Activated CD8-positive, alpha-beta memory T cell treated with anti-CD3 and anti-CD28 coated beads for 24 hours (primary cell): ENCODE measurements at places on chromosomes 16 and 17.

DNA sequence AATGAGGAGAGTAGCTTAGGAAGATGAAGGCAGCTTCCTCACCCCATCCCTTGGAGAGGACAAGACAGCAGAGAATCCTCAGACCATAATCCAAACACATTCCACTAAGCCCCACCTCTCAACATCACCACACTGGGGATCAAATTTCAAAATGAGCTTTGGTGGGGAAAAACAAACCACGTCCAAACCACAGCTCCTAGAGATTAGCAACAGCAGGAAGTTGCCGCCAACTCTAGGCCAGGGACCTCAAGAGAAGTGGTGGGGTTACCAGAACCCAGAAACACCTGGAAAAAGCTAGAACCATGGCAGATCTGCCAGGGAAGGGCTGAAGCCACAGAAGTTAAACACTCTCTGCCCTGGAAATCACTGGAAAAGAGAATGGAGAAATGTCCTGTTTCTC lies 571.6 kb downstream of the HS3ST4 start:
- no peak for DNase-seq

DNA sequence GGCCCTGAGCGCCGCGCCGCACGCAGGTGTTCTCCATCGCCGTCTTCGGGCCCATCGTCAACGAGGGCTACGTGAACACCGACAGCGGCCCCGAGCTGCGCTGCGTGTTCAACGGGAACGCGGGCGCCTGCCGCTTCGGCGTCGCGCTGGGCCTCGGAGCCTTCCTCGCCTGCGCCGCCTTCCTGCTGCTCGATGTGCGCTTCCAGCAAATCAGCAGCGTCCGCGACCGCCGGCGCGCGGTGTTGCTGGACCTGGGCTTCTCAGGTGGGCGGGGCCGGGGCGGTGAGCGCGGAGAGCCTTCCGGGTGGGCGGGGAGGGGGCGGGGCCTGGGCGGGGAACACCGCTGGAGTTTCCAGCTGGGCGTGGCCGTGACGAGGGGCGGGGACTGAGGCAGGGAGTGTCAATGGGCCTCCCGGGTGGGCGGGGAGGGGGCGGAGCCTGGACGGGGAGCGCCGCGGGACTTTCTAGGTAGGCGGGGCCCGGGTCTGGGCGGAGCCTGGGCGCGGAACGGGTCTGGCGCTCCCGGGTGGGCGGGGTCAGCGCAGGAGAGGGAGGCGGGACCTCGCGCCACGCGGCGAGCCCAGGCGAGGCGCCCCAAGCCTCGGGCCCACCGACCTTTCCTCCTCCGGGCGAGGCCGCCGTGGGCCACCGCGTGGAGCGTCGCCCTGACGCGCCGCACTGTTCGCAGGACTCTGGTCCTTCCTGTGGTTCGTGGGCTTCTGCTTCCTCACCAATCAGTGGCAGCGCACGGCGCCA lies 2.4 kb downstream of the SYNGR3 start:
- DNase-seq, result peak; percentile 99

- DNase-seq, result no peak
These were observed 30.8 kb downstream of the VWA3A start for GRCh38 chr16:22123146-22123545.

- DNase-seq, result no peak
These were observed 51.6 kb downstream of the ACTG1 start for GRCh38 chr17:81460856-81461460.

DNA sequence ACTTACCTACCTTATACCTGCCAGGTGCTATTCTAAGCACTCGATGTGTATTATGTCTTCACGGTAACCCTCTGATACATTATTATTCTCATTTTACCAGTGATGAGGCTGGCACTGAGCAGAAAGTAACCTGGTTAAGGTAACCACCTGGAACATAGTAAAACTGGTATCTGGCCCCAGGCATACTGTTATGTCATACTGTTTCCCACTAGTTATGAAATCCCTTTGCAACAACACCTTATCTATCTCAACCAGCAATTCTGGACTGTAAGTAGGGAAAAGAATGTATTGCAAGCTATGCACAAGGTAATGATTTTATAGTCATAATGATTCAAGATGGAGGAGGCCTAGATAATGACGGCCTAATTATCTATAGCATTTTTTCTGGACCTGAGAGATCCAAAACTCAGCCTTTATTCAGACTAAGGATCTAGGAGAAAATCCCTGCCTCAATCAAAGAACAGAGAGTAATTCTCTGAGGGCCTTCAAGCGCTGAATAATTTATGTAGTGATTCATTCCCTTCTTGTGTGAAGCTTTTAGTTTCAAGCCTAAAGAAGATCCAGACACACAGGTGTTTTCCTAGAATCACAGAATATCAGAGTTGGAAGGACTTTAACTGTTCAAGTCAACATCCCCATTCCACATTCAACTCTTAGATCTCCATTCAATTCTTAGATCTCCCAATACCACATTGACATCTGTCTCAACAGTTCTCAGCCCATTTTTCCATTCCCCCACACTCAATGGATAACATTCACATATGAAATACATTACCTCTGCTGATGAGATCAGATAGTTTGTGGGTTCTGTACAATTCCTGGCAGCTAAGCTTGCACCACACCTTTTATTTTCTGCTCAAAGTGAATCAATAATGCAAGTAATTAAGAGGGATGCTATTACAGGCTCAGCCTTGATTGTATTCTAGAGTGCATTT lies 14.9 kb upstream of the MMD start:
- DNase-seq, result no peak

- DNase-seq, result no peak
These were observed 4.4 kb upstream of the TMEM204 start for GRCh38 chr16:1528921-1529537.

DNA sequence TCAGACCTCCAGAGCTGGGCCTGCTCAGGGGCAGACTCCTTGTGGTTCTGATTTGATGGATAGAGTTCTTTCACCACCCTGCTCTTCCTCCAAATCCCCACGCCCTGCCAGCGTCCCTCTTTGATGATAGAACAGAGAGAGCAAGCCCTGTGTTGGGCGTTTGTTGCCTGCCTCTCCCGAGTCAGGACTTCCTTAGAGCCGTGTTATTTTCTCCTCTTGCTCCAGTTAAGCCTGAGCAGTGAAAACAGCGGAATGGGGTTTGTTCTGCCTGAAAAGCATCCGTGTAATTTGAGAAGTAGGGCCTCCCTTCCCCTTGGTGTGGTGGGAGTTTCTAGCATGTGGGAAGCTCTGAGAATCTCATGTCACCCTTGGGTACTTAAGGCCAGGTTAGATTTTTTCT lies 22.1 kb downstream of the TMEM94 start:
- DNase-seq, result no peak

DNA sequence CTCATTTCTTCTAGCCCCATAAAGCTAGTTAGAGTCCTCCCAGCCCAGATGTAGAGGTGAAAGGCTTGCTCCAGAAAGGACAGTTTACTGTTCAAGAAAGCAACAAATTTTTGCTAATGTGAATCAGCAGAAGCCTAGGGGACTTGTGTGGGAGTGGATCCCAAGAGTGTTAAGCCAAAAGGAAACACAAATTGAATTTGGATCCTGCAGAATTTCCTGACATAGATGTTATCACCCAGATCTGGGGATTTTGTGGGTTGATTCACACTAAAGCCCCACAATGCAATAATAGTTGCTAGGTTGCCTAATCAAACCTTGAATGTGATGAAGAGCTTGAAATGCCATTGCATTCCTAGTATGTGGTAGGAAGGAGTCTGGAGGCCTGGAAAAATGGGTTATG lies 135.2 kb upstream of the HS3ST3A1 start:
- DNase-seq, result no peak

DNA sequence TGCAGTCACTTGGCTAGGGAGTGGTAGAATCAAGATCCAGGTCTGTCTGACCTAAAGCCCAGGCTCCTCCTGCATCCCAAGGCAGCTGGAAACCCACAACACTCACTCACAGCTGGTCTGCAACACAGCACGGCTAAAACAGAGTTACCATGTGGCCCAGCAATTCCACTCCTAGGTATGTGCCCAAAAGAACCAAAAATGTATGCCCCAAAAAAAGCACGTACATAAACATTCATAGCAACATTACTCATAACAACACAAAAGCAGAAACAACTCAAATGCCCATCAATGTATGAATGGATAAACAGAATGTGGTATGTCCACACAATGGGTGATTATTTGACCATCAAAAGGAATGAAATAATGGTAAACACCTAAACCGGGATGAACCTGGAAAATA lies 8.9 kb downstream of the TVP23A start:
- DNase-seq, result no peak

GRCh38 chr16:80457871-80458270 lies 82.9 kb upstream of the DYNLRB2 start:
- no peak for DNase-seq

DNA sequence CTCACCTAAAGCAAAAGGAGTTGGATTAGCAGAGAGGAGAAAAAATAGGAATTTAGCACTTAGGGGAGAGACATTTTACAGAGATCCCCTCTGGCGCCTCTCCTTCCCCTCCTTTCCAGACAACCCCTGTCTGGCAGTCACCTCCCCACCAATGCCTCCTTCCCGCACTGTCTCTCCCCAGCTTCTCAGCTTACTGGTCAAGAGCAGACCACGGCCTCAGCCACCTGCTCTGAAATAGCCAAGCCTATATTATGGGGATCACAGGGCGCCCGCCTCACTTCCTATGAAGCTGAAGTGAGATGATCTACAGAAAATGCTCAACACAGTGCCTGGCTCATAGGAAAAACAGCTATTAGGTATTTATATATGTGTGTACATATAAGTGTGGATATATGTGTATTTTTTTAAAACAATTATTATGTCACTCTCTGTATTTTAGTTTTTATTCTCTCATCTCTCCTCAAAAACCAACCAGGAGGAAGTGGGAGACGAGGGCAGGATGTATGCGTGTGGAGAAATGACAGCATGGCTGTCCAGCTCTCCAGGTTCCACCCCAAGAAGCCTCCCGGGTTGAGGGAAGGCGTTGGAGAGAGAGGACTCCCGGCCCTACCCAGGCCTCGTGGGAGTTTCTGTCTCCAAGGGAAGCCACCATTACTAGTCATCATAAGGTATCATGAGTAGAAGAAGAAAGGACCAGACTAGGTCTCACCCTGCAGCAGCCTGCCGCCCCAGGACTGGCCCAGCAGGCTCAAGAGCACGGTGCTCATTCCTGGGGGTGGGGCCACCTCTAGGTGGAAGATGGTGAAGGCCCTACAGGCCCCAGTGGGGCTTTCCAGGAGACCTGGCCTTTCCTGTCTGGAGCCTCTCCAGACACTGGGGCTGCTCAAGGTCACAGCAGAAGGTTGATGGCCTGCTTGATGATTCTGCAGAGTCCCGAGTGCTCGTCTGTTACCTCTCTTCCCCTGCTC lies 27.2 kb downstream of the MAP3K14 start:
- no peak for DNase-seq

- no peak for DNase-seq
These were observed 71.3 kb downstream of the MYH11 start for GRCh38 chr16:15785386-15786059.

- DNase-seq, result peak; percentile 70
These were observed 9.5 kb upstream of the TCF25 start for GRCh38 chr16:89863741-89864526.

GRCh38 chr16:3020247-3020603 lies at the start of gene TNFRSF12A:
Gene TNFRSF12A (plus strand): TSS chr16:3020368. CDS start chr16:3020398, 30 bp downstream.
- DNase-seq, result peak; percentile 86

DNA sequence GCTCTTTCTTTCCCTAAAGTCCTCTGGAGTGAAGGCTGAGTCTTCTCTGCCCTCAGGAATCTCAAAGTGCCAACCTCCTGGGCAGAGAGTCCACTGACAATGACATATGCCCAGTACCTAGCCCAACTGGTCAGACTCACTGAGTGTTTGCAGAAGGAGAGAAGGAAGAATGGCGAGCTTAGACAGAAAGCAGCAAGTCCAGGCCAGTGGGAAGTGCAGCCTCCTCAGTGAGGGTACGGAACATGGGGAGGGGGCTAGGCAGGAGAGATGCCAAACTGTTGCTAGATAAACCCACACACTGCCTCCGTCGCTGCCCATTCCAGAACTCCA lies 678 bp downstream of the EXOC7 start:
- no peak for DNase-seq

DNA sequence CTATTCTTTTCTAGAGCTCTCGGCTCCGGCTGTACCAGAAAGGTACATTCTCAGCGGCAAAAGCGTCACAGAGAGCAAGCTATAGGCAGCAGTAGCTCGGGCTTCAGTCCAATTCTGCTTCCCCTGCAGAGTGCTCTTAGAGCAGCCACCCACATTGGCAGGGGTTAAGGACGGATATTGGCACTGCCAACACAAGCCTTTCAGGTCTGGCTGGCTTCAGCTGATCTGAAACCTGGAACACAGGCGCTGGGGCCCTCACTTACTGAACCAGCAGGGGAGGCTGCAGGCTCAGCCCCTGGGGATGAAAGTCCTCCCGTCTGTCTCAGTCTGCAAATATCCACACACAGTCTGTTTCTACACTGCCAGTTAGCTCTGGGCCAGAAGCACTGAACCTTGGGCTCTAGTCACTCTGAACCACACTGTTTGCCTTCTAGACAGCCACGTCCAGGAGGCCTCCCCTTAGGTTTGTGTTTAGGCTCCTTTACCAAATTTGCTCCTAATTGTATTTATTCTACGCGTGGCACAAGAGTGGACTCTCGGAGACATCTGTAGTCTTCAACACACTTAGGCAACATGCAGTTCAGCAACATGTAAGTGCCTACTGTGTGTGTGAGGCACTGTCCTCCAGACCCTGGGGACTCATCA lies 40.1 kb downstream of the HIC1 start:
- DNase-seq, result no peak

DNA sequence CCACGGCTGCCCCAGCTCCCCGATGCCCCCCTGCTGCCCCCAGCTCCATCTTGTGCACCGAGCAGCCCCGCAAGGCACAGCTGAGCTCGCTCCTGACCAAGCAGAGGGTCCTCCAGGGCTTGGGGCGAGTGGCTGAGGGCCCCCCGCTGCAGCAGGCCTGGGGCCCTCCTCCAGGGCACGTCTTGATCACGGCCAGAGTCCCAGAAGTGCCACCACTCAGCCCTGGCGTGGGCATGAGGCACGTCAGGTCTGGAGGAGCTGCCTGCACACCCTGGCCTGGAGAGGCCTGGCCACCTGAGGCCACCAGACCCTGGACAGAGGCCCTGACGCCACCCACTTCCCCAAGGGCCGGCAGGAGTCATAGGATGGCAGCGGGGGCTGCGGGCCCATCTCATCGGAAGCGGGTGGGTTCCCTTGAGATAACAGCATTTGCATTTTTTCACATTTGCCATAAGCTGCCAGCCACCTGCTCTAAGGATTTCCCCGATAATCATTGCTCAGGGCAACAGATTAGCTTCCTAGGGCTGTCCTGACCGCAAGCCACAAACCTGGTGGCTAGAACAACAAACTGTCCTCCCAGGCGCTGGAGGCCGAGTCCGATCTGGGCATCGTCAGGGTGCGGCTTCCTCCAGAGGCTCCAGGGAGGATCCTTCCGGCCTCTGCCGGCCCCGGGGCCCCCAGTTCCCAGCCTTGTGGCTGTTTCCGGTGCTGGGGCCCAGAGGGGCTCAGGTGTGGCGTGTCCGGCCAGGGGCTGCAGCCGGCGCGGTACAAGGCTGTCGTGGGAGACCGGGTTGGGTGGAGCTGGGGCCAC lies 23.9 kb upstream of the C1QTNF8 start:
- no peak for DNase-seq

GRCh38 chr17:16313139-16314090 lies 39.9 kb downstream of the CENPV start:
- DNase-seq, result no peak

GRCh38 chr16:7914748-7915147 lies 582.1 kb downstream of the RBFOX1 start:
- DNase-seq, result no peak
